Choroid plexus epithelial cell (primary cell): ENCODE measurements at places on chromosomes 7 and 10.

DNA sequence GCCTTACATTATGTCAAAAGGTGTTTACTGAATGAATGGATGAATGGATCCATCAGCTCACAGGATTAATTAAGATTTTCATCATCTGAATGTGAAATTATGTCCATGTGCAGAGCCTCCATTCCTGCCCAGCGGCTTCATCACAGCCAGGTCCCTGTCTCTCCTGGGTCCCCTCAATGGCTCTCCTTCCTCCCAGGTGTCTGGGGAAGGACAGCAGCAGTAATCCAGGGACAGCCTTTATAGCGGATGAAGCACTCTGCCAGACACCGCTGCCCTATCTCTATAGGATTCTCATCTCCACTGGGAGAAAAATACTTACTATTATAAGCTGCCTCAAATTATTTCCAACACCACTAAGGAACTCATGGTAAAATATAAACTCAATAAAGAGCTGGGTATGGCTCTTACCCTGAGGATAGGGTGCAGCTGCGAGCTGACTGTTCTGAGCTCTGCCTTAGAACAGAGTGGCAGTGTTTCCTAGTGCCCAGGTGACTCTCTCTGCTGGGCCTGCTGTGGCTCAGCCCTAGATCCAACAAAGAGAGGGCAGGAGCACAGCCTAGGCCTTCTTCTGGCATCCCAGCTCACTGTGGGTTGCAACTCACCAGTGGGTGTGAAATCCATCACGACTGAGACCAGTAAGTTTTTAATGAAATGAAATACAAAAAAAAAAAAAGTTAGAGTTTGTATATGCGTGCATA lies 38.3 kb downstream of the GPRIN2 start:
- DNase-seq: no peak

DNA sequence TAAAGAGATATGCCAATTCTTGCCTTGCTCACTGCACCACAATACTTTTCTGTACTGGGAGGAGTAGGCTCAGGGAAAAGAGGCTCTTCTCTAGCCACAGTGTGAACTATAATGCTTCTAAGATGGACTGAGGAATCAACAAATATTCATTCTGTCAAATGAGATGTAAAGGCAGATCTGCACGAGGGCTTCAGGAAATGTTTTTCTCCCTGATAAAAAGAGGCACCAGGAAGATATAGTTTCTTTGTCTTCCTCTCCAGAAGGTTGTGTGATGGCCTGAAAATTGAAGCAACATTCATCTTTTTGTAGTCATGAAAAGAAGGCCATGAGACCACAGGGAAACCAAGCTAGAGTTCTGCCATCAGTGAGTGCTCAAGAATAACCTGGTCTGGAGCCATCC lies 79.1 kb upstream of the NME8 start:
- DNase-seq: no peak

DNA sequence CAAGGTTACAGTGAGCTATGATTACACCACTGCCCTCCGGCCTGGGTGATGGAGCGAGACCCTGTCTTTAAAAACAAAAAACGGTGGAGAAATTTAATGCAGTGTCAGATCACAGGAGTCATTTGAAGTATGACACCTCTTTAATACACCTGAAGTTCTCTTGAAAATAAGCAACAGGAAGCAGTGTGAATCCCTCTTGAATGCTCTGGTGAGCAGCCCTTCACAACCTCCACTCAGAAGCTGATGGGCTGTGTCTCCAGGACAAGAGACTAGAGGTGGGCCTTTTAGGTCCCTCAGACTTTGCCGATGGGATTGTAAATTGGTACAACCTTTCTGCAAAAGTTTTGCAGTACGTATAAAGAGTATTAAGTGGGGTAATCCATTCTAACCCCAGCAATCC lies 50.1 kb downstream of the CYP26A1 start:
- DNase-seq: no peak

- DNase-seq: no peak
Observed at GRCh38 chr10:50452603-50453002, 171.2 kb downstream of the SGMS1 start.

DNA sequence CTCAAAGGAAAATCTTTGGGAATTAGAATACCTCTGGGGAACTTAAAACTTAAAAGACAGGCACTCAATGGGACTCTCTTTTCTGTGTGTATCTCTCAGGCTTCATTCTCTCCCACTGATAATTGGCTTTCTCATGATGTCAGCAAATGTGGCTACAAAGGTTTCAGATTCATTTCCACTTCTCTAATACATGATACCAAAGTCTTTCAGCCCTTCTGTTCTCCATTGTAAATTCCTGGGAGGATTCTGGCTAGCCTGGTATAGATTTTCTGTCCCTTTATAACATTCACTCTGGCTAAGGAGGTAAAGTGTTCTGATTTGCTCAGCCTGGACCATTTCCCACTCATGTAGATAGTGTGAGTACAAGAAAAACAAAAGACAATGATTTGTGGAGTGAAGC lies 606.2 kb downstream of the PCDH15 start:
- DNase-seq: no peak

GRCh38 chr7:157682064-157682945 lies 345.5 kb downstream of the DNAJB6 start:
- no peak for DNase-seq

- DNase-seq: no peak
Observed at GRCh38 chr7:2008936-2009540, 223.7 kb downstream of the MAD1L1 start.

DNA sequence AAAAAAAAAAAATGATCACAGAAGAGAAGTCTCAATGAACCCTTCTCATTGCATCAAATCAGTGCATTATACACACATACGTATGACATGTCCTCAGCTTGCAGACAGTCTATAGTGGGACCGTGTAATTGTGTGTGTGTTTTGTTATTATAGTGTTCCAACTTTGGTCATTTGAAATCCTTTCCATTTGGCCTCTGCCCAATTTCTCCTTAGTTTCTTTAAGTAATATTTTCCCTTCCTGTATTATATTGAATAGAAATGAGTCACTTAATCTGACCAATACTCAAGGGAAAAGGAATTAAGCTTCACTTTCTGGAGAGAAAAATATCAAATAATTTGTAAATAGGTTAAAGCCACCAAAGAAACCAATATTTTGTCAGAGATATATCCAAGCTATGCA lies 415.5 kb upstream of the SORCS1 start:
- no peak for DNase-seq

- no peak for DNase-seq
Observed at GRCh38 chr7:159121068-159121467, 23.6 kb downstream of the VIPR2 start.

DNA sequence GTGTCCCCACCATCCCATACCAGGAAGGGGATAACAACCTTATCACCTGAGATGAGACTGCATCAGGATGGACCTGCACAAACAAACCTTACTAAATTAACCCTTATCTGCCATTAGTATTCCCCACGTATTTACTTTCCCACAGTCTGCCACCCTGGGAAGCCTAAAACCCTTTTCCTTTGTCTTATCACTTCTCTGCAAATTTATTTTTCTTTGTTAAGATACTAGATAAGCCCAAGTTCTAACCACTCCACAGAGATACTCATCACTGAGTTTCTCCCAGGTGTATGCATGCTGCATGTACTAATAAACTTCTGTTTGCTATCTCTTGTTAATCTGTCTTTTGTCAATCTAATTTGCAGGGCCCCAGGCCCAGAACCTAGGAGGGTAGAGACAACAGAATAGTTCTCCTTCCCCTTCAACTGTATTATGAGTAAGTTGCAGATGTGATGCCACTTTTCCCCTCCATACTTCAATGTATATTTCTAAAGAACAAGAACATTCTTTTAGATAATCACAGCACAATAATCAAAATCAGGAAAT lies 66.0 kb downstream of the ELMO1 start:
- DNase-seq: no peak

DNA sequence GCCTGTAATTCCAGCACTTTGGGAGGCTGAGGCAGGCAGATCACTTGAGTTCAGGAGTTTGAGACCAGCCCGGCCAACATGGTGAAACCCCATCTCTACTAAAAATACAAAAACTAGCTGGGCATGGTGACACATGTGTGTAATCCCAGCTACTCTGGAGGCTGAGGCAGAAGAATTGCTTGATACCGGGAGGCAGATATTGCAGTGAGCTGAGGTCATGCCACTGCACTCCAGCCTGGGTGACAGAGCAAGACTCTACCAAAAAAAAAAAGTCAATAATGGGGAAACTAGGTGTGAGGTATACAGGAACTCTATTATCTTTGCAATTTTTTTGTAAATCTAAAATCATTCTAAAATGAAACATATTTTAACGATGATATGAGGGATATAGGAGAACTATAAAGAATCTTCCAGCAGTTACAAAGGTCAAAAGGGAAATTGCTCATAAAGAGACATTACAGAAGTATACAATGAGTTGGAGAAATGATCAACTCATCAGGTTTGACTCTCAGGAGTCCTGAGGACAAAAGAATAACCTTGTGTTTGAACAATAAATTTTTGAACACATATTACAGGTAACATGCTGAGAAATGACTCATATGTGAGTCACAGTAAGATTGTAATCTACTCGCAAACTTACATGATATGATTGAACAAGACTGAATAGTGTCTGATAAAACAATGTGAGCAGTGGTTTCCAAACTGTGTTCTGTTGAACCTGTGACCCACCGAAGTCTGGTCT lies 272.6 kb downstream of the FGFR2 start:
- no peak for DNase-seq

DNA sequence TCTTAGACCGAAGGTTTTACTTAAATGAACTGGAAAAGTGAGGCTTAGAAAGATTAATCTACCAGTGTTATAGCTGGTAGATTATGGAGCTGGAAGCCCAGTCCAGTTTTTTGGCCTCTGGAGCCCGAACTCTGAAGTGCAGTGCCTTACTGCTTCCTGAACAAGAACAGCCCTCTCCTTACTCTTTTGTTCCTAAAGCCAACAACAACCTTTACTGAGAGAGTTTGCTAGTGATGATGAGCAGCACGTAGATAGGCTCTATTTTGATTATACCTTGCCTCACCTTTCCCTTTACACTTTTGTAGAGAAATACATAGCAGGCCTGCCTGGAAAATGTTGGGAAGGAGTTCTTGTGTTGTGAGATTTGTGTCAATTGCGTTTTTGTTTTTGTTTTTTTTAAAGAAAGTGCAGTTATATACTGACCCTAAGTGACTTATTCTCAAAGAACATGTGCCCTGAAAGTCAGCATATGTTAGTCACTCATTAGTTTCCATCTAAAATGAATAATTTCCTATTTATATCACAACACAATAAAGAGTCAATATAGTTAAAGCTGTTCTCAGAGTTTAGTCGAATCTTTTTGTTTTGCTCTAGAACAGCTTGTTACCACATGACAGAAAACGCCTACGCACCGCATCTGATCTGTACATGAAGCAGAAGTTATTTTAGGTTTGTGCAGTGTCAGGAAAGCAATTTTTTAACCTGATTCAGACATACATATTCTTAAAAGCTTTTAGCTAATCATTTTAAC lies 33.0 kb downstream of the PLEKHA1 start:
- DNase-seq: peak; percentile 45

DNA sequence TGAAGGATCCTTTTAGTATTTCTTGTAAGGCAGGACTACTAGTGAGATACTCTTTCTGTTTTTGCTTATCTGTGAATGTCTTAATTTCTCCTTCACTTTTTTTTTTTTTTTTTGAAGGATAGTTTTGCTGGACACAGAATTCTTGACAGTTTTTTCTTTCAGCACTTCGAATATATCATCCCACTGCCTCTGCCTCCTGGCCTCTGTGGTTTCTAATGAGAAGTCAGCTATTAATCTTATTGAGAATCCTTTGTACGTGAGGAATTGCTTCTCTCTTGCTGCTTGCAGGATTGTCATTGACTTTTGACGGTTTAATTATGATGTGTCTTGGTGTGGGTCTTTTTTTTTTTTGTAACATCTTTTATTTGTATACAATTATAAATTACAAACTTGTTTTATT lies 12.6 kb upstream of the WAC start:
- DNase-seq: no peak

DNA sequence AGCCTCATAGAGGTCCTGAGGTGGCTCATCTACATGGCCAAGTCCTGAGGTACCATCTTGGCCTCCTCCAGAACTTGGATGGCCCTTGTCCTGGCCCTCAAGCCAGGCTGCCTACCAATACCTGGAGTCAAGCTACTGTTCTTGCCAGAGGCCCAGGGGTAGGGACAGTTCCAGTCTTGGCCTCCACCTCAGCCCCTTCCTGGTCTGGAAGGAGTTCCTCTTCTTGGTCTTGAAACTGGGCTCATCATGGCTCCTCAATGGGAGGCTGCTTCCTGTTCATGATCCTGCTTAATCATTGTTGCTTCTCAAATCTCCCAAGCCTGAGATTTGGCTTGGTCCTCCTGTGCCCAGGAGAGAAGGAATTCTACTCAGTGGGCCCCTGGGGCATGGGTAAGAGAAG lies 3.9 kb downstream of the HPS6 start:
- no peak for DNase-seq

GRCh38 chr7:131061818-131062217 lies 265.9 kb upstream of the MKLN1 start:
- peak; percentile 38 for DNase-seq

DNA sequence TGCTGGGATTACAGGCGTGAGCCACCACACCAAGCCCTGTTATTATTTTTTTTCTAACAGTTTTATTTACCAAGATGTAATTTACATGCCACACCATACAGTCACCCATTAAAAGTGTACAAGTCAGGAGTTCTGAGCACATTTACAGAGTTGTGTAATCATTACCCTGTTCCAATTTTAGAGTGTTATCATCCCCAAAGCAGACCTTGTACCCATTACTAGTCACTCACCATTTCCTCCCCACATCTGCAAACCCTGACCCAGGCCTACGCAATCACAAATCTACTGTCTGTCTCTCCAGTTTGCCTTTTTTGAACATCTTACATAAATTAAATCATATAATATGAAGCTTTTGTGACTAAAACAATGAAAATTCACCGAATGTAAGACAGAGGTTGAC lies 402.9 kb upstream of the FOXK1 start:
- DNase-seq: no peak

GRCh38 chr7:157301610-157302120 lies 35.1 kb upstream of the DNAJB6 start:
- DNase-seq: no peak

DNA sequence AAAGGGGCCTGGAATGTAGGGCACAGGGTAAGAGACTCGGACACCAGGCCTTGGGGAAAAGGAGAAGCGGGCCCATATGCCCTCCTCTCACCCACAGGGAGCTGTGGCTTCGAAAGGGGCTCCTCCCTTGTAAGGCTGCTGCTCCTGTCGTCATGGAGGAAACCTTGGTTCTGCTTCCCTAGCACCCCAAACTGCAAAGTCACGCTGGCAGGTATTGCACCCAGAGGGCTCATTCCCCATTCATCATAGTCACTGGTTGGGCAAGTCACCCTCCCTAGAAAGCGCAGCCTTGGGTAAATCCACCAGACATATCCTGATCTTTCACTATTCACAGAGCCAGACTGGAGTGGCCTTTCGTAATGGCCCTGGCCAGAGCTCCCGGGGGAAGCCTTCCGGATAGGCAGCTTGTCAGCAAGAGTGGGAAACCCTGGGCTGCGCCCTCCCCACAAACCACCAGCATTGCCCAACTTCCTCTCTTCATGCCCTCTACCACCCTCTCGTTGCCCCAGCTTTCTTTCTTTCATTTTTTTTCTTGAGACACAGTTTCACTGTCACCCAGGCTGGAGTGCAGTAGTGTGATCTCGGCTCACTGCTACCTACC lies 121.0 kb downstream of the HIP1 start:
- DNase-seq: peak; percentile 50
